Right hindlimb (tissue), 1 donor: ENCODE measurements at places on chromosomes 7 and 10.

DNA sequence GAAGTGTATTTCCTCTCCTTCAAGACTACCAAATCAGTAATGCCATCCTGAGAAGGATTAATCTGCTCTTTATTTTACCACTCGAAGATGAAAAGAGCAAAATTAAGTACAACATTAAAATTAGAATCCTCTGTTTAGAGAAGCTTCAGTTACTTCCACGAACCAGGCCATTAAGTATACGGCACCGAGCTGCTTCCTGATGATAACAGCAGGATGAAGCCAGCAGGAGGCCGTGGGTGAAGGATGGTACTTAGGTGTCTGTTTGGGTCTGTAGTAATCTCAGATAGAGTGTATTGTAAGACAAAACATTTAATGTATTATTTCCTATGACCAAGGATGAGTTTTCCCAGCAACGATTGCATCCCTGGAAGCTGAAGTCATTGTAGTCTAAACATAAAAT is 362.8 kb downstream of the SFMBT2 start:
- no peak for DNase-seq

DNA sequence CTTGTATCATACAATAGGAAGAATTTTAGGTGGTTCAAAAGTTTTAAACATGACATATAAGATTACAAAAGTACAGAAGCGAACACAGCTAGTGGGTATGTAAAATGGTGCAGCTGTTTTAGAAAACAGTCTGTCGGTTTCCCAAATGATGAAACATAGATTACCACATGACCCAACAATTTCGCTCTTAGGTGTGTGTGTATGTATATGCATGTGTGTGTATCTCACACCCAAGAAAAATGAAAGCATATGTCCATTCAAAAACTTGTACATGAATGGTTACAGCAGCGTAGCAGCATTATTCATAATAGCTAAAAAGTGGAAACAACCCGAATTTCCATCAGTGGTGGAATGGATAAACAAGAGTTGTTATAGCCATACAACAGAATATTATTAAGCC is 23.5 kb downstream of the AFAP1L2 start:
- DNase-seq: no peak

DNA sequence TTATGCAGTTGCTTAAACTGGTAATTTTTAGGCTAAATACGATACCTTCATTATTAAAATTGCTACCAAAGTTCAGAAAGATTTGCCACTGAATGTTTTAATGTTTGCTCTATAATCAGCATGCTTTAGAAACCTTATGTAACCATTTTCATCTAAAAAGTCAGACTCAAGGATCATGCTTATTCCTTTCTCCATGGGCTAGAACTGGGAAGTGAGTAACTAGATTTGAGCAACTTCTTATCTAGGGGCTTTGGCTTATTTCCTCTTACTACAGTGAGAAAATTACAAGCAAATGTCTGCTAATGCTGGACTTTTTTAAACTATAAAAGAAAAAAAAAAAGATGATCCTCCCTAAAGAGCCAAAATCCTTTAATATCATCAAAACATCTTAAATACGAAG is 215.9 kb downstream of the CRPPA start:
- DNase-seq: no peak

DNA sequence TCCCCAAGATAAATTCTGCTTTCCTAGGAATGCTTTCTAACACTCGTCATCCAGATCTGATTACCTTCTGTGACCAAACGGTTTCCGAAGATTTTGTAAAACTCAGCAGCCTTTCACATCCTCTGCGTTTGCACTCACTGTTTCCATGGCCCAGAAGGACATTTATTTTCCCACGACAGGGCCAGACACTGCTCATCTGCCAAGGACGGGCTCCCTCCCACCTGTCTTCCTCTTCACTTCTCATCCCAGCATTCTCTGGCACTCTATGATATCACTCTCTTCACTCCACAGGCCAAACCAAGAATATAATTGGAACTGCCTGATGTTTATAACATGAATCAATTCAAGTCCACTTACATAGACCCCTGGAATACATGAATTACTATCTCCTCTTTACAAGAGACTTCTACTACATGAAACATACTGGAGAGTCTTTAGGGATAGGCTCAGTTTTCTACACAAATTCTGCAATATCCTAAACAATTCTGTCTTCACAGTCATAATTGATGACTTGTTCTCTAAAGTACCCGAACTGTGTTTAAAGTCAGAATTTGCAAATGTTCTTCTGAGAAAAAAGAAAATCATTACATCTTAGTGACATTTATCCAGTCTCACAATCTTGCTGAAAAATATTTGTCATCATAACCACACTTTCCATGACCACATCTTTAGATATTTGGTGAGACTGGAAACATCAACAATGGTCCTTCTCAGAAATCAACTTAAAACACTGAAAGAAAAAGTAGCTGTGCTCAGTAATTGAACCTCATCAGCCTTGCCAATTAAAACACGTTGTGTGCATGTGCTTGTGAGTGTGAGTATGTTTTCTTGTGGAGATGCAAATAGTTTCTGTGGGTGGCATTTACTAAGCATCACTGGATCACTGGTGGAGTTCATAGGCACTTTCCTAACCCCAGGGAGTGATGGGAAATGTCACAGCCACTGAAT is 79.5 kb upstream of the PRSS58 start:
- DNase-seq: peak; percentile 58

GRCh38 chr10:104578671-104579070 is 62.4 kb upstream of the SORCS3 start:
- no peak for DNase-seq

DNA sequence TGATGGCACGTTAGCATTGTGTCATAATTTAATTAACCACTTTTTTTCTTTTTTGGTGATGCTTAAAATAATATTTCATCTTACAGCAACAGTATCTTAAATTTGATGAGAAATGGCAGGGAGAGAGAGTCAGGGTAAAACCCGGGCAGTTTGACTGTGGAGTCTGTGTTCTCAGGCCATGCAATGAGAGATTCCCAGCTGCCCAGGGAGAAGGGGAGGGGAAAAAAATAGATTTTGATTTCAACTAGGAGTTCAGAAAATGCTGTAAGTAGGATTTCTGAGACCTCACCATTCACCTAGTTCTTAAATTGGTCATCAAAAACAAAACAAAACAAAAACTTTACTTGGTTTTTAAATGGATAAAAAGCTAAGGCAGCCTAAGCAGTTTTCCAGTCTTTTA is 37.4 kb upstream of the XPNPEP1 start:
- no peak for DNase-seq

GRCh38 chr7:146366938-146367337 is 250.3 kb downstream of the CNTNAP2 start:
- DNase-seq: no peak

DNA sequence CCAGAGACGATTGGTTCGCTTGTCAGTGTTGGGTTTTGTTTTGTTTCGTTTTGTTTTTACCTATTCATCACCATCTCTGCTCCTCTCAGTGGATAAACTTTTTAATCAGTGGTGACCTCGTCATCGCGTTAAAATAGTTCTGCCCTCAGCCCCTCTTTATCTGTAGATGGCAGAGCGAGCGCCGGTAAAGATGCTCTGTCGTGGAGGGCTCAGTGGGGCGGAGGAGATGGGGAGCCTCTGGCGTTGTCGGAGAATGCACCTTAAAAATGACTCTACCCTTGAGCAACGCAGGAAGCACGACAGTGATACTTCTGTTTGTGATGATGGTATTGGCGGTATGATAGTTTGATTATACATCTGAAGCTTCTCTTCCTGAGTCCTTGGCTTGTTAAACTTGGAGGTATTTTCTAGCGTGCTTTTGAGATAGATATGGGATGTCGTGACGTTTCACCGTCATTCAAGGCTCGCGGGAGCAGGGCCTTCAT is 554 bp downstream of the CSGALNACT2 start:
- DNase-seq: no peak
